ENCODE measurements at places on chromosomes 1 and 21.
A peak's percentile ranks its signal among the peaks of the same experiment; 100 is the strongest.

DNA sequence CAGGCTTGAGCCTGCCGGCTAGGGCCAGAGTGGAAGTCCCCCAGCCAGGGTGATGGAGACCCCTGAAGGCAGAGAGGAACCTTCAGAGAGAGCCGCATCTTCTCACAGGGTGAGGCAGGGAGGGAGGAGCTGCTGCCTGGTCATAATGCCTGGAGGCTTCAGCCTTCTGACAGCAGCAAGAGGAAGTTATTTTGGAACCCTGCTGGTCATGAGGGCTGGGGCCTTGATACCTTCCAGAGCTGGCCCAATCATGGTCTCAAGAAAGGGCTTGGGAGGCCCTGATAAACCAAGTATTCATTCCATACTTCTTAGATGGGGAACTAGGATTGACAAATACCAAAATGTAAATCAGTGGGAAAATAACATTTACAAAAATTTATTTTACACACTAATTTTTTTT lies 26.6 kb upstream of the MPZL1 start:
- no peak for DNase-seq

DNA sequence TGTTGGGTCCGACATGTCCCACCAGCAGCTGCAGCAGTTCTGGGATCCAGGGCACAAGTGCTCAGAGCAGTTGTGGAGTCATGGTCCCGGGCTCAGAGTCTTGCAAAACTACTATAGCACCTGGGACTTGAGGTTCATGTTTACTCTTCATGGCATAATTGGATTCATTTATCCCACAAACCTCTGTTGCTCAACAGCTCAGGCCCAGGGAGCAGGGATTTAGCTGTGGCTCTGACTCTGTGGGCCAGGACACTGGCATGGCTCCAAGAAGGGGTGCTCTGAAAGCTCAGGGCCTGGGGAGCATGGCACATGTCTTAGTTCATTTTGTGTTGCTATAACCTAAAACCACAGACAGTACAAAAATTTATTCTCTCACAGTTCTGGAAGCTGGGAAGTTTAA lies 626.7 kb upstream of the ADGRL2 start:
- no peak for DNase-seq

- DNase-seq, result no peak
Observed at GRCh38 chr1:21149430-21149854, 27.3 kb downstream of the EIF4G3 start.

GRCh38 chr1:154501423-154502065 lies 475 bp upstream of the TDRD10 start:
- no peak for DNase-seq

DNA sequence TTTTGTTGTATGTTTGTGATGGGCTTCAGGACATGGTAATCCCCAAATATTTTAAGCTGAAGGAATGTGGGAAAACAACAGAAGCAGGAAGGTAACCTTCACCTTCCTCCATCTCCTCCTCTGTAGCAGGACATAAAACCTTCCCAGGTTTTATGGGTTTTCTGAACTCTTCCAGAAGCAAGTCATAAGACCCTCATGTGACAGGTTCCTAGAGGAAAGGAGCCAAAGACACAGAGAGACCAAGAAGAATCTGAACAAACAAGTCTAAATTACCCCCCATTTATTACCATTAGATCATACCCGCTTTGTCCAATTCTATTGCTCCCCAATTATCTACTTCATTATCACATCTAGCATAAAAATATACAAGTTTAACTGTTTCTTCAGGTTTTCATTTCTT lies 28.8 kb downstream of the SCMH1 start:
- DNase-seq, result no peak

- no peak for DNase-seq
Observed at GRCh38 chr1:114173680-114174079, 20.0 kb upstream of the SYT6 start.

DNA sequence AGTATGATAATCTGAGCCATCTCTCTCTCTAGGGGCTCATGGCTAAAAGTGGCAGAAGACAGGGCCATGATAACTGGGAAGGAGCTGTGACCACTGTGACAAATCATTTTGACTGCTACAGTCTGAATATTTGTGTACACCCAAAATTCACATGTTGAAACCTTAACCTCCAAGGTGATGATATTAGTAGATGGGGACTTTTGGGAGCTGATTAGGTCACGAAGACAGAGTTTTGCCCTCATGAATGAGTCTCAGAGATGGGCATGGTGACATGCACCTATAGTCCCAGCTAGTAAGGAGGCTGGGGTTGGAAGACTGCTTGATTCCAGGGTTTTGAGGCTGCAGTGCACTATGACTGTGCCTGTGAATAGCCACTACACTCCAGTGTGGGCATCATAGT lies 174.9 kb downstream of the PLD5 start:
- no peak for DNase-seq

- no peak for DNase-seq
Observed at GRCh38 chr1:184770181-184770979, 15.7 kb upstream of the EDEM3 start.

DNA sequence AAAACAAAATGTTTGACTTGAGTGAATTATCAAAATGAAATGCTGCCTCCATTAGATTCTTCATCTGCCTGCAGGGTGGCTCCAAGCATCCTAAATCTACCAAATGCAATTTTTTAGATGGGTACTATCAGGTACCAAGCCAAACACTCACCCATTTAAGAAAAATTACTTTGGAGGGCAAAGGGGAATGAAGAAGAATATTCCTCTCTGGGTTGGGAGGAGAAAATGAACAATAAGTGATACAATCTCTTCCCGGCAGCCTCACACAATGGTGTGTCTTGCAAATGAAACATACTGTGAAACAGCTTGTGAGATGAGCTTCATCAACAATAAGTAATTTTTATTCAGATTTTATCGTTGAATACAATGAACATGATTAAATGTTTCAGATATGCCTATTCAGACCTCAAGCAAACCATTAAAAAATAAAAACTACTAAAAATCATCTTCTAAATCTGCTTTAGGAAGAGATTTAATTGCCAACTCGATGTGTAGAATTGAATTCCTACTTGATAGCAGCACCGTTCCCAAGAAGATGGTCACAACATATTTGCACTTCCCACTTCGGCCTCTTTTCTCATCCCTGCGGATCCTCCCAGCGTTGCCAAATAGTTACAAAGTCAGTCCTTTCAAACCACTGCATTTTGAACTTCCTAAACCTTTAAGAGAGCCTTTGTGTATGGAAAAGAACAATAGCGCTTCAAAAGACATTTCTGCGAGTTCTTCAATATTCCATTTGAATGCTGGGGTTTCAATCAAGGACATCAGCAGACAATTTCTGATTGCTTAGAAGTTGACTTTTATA lies 2.7 kb downstream of the DAB1 start:
- no peak for DNase-seq

DNA sequence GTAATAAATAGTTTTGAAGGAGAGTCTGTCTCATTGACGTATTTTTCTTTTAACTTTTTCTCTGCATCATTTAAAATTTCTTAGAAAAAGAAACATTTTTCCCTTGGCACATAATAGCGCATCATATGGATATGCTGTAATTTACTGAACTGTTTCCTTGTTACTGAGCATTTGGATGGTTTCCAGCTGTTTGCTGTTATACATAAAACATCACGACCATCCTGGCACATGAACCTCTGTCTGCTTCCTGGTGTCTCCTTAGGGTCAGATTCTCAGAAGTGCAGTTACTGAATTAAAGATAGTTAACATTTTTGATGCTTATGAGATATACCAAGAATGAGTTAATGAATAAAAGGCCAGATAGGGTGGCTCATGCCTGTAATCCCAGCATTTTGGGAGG lies 67.2 kb downstream of the BACE2 start:
- DNase-seq, result no peak

GRCh38 chr1:15720861-15721260 lies 15.2 kb upstream of the SLC25A34 start:
- DNase-seq, result no peak

DNA sequence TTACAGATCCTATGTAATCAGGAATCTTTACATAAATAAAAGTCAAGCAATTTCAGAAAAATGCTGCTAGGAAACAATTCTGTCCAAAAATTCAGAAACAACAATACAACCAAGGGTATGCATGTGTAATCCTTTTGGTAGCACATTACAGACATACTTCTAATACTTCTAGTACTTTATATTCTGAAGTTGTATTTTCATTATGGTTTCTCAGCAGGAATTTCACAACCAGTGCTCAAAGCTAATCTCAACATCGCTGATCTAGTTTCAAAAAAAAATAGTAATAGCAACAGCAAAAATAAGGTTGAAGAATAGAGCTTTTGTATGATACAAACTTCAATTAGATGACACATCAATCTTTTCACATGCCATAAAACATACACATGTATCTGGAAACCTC lies 545.2 kb downstream of the LTN1 start:
- no peak for DNase-seq

DNA sequence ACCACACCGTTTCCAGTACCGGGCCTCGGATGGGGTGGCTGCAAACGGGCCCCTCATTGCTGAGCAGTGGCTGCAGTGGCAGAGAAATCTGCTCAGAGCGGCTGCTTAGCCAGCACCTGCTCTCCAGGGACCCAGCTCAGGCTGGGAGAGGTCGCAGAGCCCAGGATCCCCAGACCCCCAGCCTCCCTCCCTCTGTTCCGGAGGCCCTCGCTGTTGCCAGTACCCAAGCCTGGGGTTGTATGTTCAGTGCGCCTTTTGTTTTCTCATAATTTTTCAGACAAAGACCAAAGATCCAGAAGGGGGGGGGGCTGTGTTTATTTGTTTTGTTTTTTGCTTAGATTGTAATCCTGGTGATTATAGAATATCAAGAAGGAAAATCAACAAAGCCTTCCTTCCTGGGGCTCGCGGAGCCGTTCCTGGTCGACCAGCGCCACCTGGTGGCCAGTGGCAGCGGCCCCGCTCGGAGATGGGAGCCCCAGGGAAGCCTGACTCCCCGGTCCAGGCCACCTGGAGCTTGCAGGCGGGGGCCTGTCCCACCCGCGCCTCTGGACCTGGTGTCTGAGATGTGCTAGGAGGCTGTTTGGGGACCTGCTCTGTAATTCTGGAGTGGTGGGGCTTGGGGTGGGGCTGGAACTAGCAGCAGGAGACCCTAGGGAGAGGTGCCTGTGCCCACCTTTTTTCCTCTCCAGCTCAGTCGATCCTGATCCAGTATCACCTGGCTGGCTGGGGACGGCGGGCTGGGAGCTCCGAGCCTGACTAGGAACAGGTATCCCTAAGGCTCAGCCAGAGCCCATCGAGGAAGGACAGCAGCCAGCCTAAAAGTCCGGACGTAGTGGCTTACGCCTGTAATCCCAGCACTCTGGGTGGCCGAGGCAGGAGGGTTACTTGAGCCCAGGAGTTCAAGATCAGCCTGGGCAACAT lies 123.9 kb upstream of the VAMP3 start:
- DNase-seq, result peak; percentile 92

GRCh38 chr21:46137908-46138307 lies 17.5 kb downstream of the FTCD start:
- no peak for DNase-seq

DNA sequence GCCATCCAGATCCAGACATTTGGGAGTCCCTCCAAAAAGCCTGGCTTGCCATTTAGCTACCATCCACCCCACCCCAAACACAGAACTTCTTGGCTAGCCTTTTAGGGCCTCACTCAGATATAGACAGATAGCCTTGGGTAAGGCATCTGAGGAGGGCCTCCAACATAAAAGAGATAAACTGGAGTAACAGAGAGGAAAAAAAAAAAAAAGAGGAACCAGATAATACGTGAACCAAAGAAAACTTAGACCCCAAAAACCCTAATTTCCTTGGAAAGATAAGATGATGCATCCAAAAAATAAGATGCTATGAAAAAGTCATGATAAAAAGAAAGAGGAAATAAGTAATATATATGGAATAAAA lies 19.8 kb upstream of the LSS start:
- DNase-seq, result no peak

Data from H1 (cell line).